Activated CD8-positive, alpha-beta memory T cell treated with anti-CD3 and anti-CD28 coated beads for 48 hours (primary cell): ENCODE measurements at places on chromosomes 4 and X.

DNA sequence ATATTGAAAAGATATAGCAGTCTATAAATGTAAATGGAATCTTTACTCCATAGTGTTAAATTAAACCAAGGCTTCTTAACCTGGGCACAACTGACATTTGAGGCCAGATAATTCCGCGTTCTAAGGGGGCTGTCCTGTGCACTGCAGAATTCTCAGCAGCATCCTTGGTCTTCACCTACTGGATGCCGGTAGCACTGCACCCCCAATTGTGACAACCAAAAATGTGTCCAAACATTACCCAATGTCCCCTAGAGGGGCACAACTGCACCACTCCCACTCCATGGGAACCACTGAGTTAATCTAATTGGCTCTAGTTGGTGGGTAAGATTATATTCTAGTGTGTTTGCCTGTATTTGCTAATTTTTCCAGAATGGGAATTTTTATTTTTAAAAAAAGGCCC, 16.6 kb downstream of the AP1S2 start:
- DNase-seq: no peak

DNA sequence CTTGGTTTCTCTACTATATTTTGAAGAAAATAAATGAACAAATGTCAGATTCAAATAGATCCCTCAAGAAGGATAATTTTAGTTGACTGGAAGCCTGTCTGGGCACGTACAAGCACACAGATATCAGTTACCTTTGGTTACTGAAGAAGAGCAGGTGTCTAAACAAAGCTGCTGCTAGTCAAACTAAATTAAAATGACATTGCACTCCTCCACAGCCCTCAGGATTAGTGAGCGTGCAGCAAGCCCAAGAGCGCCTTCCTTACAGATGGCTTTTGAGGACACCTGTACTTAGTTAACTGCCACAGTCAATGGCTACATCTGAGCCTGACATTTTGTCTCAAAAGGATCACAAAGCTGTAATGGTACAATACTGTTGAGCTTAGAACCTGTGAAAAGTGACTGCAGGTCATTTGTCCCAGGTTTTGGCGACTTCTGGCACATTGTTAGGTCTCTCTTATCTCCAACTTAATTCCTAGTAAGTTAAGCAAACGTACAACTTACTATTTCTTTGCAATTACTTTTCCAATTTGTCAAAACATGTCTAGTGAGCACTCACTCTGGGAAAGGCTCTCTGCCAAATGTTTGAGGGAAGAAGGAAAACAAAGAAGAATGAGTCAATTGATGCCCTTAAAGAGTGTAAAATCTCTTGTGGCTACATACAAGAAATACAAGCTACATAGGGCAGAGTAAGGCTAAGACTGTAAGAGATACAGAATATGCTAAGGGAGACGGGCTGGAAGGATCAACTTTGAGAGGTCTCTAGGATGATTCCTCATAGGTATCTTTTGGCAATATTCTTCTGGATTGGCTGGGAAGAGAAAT, 25.6 kb upstream of the DAPP1 start:
- DNase-seq: no peak

GRCh38 chr4:36386691-36387090, 105.3 kb downstream of the DTHD1 start:
- DNase-seq: no peak

GRCh38 chr4:107896646-107897045, 34.7 kb upstream of the CYP2U1 start:
- DNase-seq: no peak

GRCh38 chrX:51487960-51488267, 8.5 kb downstream of the NUDT11 start:
- no peak for DNase-seq

DNA sequence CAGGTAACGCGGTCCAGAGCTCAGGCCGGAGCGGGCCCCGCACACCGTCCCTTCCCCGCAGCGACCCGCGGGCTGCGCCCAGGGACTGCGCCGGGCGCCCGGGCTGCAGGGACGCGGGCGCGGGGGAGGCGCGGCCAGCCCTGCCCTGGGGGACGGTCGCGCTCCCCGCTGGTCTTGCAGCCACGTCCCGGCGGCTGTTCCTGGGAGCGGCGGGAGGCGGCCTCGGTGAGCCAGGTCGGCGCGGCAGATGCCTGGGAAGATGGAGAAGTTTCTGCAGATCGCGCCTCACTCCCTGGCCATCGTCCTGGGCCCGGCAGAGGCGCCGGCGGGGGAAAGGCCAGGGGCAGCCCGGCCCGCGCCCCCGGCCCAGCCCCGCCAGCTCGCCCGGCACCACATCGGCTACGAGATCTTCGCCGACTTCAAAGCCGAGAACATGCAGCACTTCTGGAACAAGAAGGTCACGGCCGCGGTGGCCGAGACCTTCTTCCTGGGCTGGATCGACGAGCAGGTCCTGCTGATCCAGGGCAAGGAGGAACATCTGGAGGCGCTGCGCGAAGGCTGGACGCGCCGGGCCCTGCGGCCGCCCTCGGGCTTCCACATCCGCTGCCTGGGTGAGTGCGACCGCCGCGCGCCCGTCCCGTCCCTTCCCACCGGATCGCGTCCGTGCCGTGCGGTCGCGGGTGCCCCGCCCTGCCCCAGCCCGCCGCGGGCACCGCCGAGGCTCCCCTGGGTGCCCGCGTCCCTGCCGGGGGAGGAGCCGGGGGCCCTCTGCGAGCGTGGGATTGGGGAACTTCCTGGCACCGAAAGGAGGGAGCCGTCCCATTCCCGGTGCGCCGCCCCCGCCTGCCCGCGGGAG, 107.4 kb upstream of the STOX2 start:
- no peak for DNase-seq

DNA sequence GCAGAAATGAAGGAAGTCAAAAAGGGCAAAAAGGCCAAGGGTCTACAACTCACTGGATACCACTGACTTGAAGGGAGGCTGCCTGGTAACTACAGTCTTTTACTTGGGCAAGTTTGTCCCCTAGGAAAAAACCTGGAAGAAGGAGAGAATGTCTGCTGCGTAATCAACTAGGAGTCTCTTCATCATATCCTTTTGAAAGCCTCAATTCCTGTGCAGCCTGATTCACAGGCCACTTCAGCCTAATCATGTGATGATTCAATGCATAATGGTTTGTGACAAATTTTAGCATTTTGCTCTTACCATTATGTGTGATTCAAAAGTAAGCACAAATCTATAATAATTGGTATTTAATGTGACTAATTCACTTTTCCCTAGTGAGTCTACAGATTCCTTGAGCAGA, 273.6 kb downstream of the FRMPD4 start:
- DNase-seq: no peak

DNA sequence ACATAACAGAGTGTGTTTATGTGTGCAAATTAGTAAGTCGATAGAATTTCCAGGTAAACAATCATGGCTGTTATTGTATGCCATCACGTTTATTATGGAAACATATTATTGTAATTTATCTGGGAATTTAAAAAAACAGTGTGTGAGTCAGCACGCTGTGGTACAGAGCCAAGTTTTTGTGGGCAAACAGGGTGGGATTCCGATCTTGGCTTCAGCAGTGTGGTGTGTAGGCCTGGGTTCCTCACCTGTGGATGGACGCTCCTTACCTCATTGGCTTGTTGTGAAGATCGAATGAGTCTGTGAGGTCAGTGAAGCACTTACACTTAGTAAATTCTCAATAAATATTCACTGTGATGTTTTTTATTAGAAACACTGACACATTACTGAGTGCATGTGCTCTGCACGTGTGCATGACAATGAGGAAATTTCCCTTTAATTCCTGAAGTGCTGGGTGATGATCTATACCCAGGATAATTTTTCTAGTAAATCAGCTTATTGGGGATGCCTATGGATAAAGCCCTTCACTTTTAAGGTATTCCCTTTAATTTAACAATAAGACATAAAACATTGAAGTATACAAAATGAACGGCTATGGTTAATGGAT, 36.4 kb downstream of the SLIT2 start:
- DNase-seq: no peak

GRCh38 chr4:152408514-152409327, 127.2 kb downstream of the FBXW7 start:
- DNase-seq: no peak

DNA sequence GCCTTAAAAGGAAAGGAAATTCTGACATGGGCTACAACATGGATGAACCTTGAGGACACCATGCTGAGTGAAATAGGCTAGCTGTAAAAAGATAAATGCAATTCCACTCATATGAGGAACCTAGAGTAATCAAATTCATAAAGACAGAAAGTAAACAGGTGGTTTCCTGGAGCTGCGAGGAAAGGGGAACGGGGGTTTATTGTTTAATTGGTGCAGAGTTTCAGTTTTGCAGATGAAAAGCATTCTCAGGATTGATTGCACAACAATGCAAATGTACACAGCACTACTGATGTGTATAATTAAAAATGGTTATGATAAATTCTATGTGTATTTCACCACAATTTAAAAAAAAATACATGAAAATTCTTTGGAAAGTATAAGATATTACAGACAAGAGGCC, 24.0 kb downstream of the PLRG1 start:
- DNase-seq: no peak

DNA sequence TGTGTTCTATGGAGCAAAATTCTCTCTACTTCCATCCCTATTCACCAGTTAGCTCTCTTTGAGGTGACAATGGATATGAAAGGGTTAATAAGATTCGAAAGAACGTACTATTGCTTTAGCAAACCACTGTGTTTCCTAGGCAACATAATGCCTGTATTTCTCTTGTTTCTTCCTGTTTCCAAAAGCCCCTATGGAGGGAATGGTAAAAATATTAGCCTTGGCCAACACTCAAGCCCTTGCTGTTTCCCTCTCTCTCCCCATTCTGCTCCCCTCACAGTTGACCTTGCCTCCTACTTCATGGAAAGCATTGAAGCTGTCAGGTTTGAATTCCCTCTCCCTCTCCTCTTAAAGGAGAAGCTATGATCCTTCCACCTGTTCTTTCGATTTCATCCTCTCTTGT, 9.6 kb upstream of the PGRMC1 start:
- DNase-seq: no peak

DNA sequence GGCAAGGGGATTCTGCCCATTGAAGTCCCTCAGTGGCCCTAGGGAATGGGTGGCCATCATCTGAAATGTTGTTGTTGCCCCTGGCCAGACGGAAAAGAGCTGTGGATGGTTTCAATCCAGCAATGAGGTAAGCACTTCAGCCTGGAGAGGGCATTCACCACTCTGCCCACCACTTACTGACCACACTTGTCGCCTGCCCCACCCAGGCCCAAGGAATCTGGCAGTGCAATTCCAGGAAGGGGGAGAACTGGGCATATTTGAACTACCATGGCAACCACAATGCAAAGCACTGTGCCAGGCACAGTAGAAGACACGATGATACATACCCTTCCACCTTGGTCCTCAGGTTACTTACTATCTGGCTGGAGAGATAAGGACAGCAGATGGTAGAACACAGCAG, 161.6 kb downstream of the PDGFRA start:
- DNase-seq: no peak

DNA sequence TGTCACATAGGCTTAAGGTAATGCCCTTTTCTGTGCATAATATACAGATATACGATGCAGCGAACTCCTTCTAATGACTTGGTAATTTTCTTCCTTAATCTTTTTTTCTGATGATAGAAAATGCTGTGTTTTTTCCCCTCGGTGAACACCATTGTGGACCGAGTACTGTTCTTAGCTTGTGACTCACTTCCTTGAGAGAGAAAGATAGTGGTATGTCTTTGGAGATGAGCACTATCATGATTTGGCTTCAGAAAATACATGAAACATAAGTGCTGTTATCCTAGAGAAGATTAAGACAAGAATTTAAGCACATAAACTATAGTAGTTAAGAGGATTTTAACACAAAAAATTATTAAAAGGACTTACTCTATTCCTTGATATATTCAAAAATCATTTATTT, 63.9 kb downstream of the RS1 start:
- no peak for DNase-seq
